Activated CD4-positive, alpha-beta T cell treated with anti-CD3 and anti-CD28 coated beads for 48 hours (primary cell): ENCODE measurements at places on chromosomes 6 and 20.

DNA sequence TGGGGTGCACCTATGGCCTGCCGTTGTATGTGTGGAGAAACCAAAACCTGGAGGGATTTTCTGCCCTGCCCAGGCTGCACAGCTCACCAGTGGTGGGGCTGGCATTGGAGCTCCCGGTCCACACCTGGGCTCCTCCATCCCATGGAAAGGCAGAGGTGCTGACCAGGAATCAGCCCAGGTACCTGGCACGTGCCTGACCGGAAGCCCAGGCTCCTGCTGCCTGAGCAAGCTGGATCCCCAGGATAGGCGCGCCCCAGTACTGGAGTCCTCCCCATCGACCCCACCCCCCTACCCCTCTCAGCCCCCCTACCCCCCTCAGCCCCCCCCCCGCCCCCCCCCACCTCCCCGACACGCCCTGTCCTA lies 39.9 kb upstream of the HMGA1 start:
- DNase-seq, result no peak

DNA sequence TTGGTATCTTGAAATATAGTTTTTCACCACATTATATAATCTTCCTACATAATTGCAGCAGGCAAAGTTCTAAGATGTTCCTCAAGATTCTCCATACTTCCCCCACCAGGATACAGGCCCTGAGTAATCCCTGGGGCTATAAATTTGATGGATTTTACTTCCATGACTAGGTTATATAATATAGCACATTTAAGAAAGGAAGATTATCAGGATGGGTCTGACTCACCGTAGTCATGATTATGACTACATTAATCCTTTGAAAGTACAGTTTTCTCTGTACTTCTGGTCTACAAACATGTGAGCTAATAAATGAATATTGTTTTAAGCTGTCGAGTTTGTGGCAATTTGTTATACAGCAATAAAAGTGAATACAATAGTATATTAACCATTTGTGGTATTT lies 122.5 kb downstream of the MACROD2 start:
- DNase-seq, result no peak

GRCh38 chr20:11919581-11919980 lies 1.9 kb downstream of the BTBD3 start:
- no peak for DNase-seq

DNA sequence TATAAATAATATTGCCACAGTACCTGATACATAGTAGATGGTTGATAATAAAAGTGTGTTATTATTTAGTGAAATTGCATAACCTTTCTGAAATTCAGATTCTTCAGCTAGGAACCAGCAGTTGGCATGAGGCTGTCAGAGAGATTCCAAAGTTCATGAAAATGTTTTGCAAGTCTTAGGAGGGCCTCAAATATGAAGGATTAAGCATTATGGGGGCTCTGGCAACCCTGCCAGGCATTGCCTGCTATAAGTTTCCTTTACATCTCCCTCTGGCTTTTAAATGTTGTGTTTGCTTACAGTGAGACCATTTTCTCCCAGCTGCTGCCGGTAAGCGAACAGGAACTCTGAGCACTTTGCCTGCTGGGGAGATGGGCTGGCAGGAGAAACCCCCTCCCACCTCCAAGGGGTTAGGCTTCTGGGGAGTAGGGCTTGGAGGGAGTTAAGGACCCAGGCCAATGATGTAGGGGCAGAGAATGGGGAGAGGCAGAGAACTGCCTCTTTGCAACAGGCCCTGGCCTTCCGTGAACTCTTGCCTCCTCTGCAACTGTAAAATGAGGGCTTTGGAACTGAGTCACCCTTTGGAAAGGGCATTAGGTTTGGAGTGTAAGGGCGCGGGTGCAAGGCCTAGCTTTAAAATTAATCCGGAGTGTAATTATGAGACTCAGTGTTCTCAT lies 33.2 kb upstream of the KIF3B start:
- DNase-seq, result no peak

DNA sequence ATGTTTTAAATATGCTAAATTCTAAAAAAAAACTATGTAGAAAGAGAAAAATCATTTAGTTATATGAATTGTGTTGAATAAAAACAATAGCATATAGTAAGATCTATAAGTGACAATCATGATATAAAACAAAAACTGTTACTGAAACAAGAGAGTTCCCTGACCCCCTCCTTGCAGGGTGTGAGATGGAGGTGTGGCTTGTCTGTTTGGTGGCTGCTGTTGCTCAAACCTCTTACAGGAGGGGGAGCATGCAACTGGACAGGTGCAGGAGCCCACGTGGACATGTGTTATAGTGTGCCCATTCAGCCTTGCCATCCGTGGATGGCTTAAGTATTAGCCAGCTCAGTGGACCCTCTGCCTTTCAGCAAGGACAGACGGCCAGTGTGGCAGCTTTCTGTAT lies 206.7 kb downstream of the MOXD1 start:
- no peak for DNase-seq

GRCh38 chr6:53494076-53494475 lies 50.8 kb downstream of the GCLC start:
- DNase-seq, result no peak

DNA sequence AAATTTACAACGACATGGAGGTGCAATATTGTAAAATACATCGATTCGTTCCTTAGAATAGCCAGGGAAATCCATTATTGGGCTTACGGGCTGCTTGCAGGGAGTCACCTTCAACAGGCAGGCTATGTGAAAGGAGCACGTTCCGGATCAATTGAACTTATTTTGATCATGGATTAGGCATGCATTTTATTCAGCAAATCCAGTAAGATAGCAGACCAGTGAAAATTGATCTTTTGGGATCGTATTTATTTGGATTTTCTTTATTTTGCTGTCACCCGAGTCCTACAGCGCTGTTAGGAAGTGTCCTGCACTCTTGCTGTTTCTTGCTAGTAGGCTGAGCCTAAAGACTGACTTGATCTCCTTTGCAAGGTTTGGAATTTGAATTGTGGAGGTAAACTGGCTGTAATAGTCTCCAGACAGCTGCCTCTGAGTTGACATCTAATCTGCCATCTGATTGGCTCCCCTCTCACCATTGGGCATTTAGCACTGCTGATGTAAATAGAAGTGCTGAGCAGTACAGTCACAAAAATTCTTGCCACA lies 3.0 kb downstream of the ARID1B start:
- peak; percentile 61 for DNase-seq

DNA sequence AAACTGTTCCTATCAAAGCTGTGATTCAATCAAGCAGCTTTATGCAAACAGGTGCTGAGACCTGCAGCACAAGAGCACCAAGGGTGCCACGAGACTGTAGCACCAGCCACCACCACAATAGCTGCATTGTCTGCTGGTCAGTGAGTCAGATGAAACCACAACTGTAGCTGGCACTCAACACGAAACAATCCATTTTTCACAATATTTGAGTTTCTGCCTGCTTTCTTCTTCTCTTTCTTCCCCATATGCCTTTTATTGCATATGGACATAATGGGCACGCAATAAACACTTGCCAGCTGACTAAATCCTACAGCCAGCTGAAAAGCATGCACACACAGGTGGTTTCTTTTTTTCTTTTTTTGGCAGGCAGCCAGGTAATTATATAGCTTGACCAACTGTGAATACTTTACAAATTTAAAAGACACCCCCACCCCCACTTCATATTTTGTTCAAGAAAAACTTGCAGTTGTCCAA lies 16.6 kb downstream of the SLC2A12 start:
- DNase-seq, result peak; percentile 21
